ENCODE measurements at places on chromosomes 16 and 17.
A peak's percentile ranks its signal among the peaks of the same experiment; 100 is the strongest.

- DNase-seq, result no peak
Observed at GRCh38 chr16:81251871-81252270, 13.4 kb downstream of the BCO1 start.

GRCh38 chr17:55324296-55324978 is 59.7 kb downstream of the HLF start:
- no peak for DNase-seq

DNA sequence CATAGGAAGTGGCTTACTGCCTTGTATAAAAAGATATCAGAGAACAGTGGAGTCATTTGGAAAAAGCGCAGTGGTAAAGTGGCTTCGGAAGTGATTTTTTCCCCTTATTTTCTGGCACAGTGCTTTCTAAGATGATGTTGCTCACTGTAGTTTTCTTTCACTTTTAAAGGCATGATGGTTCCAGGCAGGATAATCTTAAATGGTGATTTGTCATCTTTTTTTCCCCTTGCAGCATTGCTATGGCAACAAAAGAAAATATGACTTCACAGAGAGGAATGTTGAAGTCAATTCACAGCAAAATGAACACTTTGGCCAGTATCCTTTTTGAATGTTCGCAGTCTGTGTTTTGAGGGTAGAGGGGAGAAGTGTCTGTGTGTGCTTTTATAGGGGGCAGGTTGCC is 42.5 kb downstream of the GOSR1 start:
- DNase-seq, result no peak

- DNase-seq, result peak; percentile 62
Observed at GRCh38 chr16:11668623-11669379, 546 bp downstream of the SNN start.

GRCh38 chr17:9144502-9145249 is 123.4 kb downstream of the NTN1 start:
- DNase-seq, result no peak

GRCh38 chr17:61470530-61471136 is 18.4 kb downstream of the TBX4 start:
- no peak for DNase-seq

DNA sequence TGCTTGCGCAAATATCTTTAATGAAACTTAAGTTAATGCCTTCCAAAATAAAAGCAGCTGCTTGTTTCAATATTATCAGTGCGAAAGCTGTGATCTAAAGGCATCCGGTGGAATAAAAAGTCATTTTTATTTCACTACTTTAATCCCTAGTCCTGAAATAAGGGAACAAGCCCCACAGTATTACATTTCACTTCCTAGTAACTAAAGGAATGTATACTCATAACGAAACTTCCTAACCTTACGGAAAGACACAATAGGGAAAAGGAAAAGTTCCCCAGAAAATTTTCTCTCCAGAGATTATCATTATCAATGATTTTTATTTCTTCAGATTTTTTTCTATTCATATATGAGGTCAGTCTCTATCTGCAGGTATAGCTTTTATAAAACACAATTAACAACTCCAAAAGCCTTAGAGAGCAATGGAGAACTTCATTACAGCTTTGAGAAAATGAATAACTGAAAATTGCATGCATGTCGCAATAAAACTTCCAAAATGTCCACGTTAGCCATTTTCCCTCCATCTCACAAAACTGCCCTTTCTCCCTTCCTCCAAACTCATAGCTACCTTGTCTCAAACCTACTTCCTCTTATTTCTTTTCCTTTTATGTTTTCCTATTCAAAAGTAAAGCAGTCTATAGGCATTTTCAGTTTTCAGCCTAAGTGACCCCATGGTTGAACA is 154.3 kb upstream of the MED13 start:
- no peak for DNase-seq

DNA sequence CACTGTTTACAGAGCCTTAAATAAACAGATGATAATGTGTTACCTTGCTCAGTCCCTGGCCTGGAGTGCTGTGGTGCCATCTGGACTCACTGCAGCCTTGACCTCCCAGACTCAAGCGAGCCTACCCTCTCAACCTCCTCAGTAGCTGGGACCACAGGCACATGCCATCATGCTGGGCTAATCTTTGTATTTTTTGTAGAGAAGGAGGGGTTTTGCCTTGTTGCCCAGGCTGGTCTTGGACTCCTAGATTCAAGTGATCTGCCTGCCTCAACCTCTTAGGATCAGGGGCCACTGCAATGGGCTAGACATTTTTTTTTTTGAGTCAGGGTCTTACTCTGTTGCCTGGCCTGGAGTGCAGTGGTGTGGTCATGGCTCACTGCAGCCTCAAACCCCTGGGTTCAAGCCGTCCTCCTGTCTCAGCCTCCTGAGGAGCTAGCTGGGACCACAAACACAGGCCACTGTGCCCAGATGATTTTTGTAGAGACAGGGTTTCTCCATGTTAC is 5.0 kb upstream of the NAGLU start:
- no peak for DNase-seq

All from natural killer cell (primary cell).